ENCODE measurements at places on chromosomes 1 and 21. TPM values are rescaled to one million over a fixed set of nuclear protein-coding genes. Genes with fewer than 3 reads are reported as not detected.

DNA sequence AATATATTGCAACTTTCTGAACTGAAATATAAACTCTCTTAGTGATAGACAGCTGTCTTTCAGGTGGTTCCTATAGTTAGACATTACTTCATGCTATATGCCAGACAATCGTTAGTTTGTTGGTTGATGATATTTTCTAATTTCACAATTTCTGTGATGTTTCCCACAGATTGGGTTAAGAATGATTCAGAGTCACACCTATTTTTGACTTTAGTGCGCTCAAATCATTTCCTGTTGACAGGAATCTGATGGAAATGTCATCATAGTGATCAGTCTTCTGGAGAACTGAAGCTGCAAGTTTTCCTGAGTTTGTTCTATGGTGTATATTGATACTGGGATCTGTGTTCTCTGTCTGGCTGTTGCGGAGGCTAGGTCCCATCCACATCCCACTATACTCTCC is 119.7 kb downstream of the C1orf21 start:
- no peak for DNase-seq

GRCh38 chr1:154975409-154976059 is 1.1 kb downstream of the CKS1B start:
- DNase-seq, result peak; percentile 55

DNA sequence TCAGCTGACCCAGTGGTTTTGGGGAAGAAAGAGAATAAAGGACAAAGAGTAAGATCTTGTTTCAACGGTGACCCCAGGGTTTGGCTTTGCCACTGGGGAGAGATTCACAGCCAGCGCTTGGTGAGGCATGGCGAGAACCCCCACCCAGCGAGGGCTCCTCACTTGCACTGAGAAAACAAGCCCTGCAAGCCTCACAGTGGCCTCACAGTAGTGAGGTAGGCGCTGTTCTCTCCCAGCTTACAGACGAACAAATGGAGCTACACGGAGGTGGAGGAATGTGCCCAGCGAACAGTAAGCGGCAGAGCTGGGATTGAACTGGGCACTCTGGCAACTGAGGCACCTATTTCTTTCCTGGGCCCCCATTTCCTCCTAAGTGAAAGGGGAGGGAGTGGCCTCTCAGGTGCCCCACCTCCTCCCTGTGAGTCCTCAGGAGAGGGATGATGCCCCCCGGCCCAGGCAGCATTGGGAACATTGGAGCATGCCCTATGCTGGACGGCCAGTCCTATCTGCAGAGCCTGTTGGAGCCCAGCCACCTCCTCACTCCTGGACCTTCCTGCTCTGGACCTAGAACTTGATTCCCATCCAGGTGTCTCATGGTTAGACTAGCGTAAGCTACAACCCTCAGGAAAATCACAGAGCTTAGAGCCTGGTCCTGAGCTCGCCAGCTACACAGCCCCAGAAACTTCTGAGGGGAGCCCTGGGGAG is 73.4 kb upstream of the EDN2 start:
- DNase-seq, result no peak

DNA sequence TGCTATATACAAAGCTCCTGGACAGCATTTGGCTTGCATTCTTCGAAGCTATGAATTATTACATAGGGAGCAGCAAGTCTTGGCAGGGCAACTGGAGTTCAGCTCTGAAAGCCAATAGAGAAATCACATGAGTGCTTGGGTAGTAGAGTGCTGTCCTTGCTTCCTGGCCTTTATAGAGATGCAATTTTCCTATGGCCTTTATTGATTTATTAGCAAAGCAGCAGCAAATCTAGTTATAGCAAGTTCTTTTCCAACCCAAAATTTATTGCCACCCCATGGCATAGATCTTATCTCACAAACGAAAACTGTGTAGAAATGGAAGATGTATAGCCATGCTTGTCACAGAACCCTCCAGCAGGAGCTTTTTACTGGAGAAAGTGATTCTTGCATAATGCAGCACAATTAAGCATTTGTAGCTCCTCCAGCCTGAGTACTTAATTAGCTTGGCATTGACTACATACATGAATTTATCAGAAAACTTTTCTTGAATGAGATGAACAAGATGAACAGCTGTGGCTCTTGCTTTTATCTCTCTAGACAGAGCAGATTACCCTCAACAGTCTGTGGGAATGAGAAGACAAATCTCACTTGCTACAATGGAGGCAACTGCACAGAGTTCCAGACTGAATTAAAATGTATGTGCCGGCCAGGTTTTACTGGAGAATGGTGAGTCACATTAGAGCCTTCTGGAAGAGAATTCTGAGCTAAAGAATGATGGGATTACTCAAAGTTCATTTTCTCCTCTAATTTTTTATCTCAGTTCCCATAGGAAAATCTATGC is 170.1 kb downstream of the CRB1 start:
- no peak for DNase-seq

DNA sequence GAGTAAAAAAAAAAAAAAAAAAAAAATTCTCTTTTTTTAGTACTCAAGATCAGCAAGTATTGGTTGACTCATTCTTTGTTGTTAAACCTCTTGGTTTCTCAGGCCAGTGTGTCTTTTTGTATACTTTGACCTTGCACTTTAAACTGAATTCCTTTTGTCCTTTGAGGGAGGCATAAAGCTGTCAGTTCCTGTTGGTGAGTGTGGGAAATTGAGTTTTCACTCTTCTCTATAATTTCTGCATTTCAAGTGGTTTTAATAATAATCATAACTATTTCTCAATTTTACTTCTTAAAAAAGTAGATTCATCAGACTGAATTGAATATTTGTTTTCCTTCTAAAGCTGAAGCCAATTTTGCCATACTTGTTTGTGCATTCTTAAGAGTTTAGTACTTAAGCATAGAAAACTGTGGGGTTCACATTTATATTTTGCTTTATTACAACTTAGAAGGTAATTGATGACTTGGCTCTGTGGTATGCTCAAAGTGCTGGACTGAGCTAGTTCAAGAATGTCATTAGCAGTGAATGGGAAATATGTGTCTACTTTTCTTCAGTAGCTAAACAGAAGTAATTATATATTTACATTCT is 43.4 kb downstream of the ITSN1 start:
- no peak for DNase-seq

GRCh38 chr1:183164963-183165362 is 21.1 kb upstream of the LAMC2 start:
- DNase-seq, result no peak

Gene GJA4
- total RNA-seq, result not detected

- no peak for DNase-seq
Measured at GRCh38 chr1:112219267-112219666, 176.7 kb upstream of the CTTNBP2NL start.

Gene RGS1
- 12.0 TPM for total RNA-seq

DNA sequence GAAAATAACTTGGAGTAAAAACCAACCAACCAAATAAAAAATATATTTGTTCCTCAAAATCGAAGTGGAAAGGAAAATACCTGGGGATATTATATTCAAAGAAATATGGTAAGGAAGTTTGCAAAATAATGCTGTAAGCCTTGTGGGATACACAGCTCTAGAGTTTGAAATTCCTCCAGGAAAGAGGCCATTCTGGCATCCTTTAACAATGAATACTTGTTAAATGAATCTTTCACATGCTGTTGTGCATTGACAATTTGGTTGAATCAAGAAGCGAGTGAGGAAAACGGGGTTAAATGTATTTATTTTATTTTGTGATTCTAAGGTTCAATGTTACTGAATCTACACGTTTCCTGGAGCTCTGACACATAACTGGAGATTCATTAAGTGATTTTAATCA is 30.5 kb upstream of the NTNG1 start:
- no peak for DNase-seq

GRCh38 chr1:92851729-92852128 is 19.9 kb downstream of the RPL5 start:
- DNase-seq, result no peak

Gene LCE2D
- not detected for total RNA-seq

Gene RIMS3
- total RNA-seq, result 1.5 TPM

- no peak for DNase-seq
Measured at GRCh38 chr21:38980416-38981313, 174.9 kb downstream of the ETS2 start.

- DNase-seq, result no peak
Measured at GRCh38 chr1:207925210-207925609, 14.3 kb upstream of the CD34 start.

- no peak for DNase-seq
Measured at GRCh38 chr1:112605633-112606327, 13.2 kb downstream of the ST7L start.
